Activated naive CD8-positive, alpha-beta T cell treated with anti-CD3 and anti-CD28 coated beads for 36 hours (primary cell): ENCODE measurements at places on chromosomes 2 and 18. TPM values are rescaled to one million over a fixed set of nuclear protein-coding genes. Genes with fewer than 3 reads are reported as not detected.

The MEIS1 gene
- total RNA-seq: not detected

The NOSTRIN gene
- total RNA-seq: not detected

The DAPL1 gene
- not detected for total RNA-seq

The SLC4A1AP gene
- total RNA-seq: 26.6 TPM

The PLCD4 gene
- 0.22 TPM for total RNA-seq

The TUBB8B gene
- not detected for total RNA-seq

The MATN3 gene
- not detected for total RNA-seq

The RAX gene
- total RNA-seq: not detected

The ERBB4 gene
- not detected for total RNA-seq

The DNAJC5G gene
- not detected for total RNA-seq

The CTLA4 gene
- 50.9 TPM for total RNA-seq

The ASPRV1 gene
- 0.54 TPM for total RNA-seq

The ADCYAP1 gene
- not detected for total RNA-seq

DNA sequence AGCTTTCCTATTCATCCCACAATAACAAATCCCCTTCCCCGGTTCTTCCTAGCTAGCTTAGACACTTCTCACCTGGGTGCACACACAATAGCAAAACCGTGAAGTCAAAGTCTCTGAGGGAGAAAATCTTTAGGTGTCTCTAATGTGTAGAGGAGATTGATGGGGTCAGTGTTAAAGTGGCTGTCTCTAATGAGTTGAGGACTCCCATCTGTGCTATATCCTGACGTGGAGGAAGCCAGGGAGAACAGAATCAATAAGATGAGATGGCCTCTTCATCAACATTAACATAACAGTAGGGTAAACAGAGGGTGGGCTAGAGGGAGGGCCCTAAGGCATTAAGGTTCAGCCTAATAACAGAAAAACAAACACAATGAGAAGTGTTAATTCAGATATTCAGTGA lies 120.4 kb downstream of the SLC5A7 start:
- no peaks in the 10 kb centered on the region for H3K4me1 ChIP-seq
- DNase-seq: no peak
- no peak overlapping the region for H3K27ac ChIP-seq
- no peak overlapping the region for H3K4me3 ChIP-seq
- no peaks in the 10 kb centered on the region for H3K36me3 ChIP-seq
- no peaks in the 10 kb centered on the region for H3K27me3 ChIP-seq

- peaks cover 6% of the 10 kb centered on the region for H3K4me1 ChIP-seq
- no peak for DNase-seq
- no peaks in the 10 kb centered on the region for H3K27me3 ChIP-seq
- no peak overlapping the region for H3K27ac ChIP-seq
Measured at GRCh38 chr2:238869-239268, 25.0 kb downstream of the SH3YL1 start.

DNA sequence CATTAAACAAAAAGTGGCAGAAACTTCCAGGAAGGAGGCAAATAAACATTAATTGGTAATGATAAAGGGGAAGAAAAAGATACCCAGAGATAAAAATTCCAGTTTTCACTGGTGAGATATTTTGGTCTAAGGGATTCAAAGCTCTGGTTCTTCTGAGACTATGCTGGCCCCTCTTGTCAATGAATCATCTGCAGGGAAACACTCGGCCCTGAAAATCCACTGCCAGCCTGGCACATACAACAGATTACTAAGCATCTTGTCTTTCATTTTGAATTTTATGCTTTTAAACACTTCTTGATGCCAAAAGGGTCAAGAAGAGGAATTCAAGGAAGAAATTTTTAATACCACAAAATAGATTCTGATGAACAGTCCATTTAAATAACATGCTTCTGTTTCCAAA lies 1603.8 kb upstream of the ZEB2 start:
- H3K4me3 ChIP-seq: no peak overlapping the region
- no peaks in the 10 kb centered on the region for H3K36me3 ChIP-seq
- H3K4me1 ChIP-seq: no peaks in the 10 kb centered on the region
- no peak overlapping the region for H3K27ac ChIP-seq
- no peaks in the 10 kb centered on the region for H3K27me3 ChIP-seq
- DNase-seq: no peak

- H3K4me3 ChIP-seq: no peak overlapping the region
- no peak overlapping the region for H3K27ac ChIP-seq
- peaks cover 3% of the 10 kb centered on the region for H3K27me3 ChIP-seq
- no peaks in the 10 kb centered on the region for H3K4me1 ChIP-seq
Measured at GRCh38 chr2:210558708-210559107, 2.3 kb downstream of the CPS1 start.

GRCh38 chr2:41994233-41994637 lies 53.6 kb upstream of the PKDCC start:
- no peak overlapping the region for H3K27ac ChIP-seq
- no peak overlapping the region for H3K4me3 ChIP-seq
- H3K36me3 ChIP-seq: no peaks in the 10 kb centered on the region
- H3K27me3 ChIP-seq: peaks cover 18% of the 10 kb centered on the region
- DNase-seq: no peak

GRCh38 chr2:217610401-217610814 lies 392.4 kb downstream of the TNS1 start:
- H3K4me3 ChIP-seq: no peak overlapping the region
- peaks cover 49% of the 10 kb centered on the region for H3K4me1 ChIP-seq
- peak overlapping the region; percentile 77 for H3K27ac ChIP-seq
- H3K36me3 ChIP-seq: peaks cover 16% of the 10 kb centered on the region
- peak; percentile 67 for DNase-seq
- H3K27me3 ChIP-seq: no peaks in the 10 kb centered on the region

GRCh38 chr2:125961739-125962138 lies 694.2 kb upstream of the GYPC start:
- peaks cover 3% of the 10 kb centered on the region for H3K27me3 ChIP-seq
- no peaks in the 10 kb centered on the region for H3K4me1 ChIP-seq
- H3K36me3 ChIP-seq: no peaks in the 10 kb centered on the region
- H3K27ac ChIP-seq: no peak overlapping the region

GRCh38 chr2:9596621-9597311 lies 34.0 kb downstream of the YWHAQ start:
- no peak for DNase-seq
- no peak overlapping the region for H3K4me3 ChIP-seq
- peaks cover 63% of the 10 kb centered on the region for H3K36me3 ChIP-seq
- H3K27me3 ChIP-seq: no peaks in the 10 kb centered on the region

DNA sequence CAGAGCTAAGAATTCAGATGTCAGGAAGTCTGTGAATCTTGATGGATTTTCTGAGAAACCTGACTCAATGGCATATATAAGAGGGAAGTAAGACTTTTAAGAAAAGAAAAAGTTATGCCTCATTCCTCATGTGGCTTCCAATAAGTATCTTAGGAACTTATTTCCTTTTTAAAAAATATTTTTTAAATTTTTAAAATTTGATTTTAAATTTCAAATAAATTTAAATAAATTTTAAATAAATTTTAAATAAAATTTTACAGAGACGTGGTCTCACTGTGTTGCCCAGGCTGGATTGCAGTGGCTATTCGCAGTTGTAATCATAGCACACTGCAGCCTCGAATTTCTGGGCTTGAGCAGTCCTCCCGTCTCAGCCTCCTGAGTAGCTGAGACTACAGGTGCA lies 11.5 kb upstream of the POLR1B start:
- H3K4me1 ChIP-seq: no peaks in the 10 kb centered on the region
- H3K4me3 ChIP-seq: no peak overlapping the region
- DNase-seq: no peak
- peaks cover 31% of the 10 kb centered on the region for H3K36me3 ChIP-seq

DNA sequence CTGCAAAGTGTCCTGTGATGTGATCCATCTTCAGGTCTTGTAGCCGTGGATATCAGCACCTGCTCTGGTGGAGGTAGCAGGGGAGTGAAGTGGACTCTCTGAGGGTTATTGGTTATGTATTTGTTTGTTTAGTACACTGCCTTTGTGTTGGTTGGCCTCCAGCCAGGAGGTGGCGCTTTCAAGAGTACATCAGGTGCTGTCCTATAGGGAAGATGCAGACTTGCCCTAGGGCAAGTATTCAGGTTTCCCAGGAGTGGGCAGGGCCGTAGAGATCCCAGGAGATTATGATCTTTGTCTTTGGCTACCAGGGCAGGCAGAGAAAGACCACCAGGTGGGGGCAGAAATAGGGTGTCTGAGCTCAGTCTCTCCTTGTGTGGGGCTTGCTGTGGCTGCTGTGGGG lies 411.8 kb downstream of the SOX11 start:
- no peak overlapping the region for H3K27ac ChIP-seq
- H3K4me3 ChIP-seq: no peak overlapping the region
- no peak for DNase-seq
- H3K36me3 ChIP-seq: no peaks in the 10 kb centered on the region
- H3K4me1 ChIP-seq: no peaks in the 10 kb centered on the region

- H3K36me3 ChIP-seq: no peaks in the 10 kb centered on the region
- no peak for DNase-seq
- no peaks in the 10 kb centered on the region for H3K27me3 ChIP-seq
- H3K4me3 ChIP-seq: no peak overlapping the region
Measured at GRCh38 chr2:143081616-143082015, 47.6 kb upstream of the ARHGAP15 start.

- H3K27me3 ChIP-seq: no peaks in the 10 kb centered on the region
- H3K36me3 ChIP-seq: peaks cover 33% of the 10 kb centered on the region
- H3K27ac ChIP-seq: no peak overlapping the region
- no peak for DNase-seq
- no peak overlapping the region for H3K4me3 ChIP-seq
- no peaks in the 10 kb centered on the region for H3K4me1 ChIP-seq
Measured at GRCh38 chr2:45388541-45389100, 222.4 kb downstream of the SRBD1 start.

- H3K4me1 ChIP-seq: peaks cover 84% of the 10 kb centered on the region
- no peak for DNase-seq
- H3K27me3 ChIP-seq: no peaks in the 10 kb centered on the region
Measured at GRCh38 chr2:64207573-64207972, 63.4 kb upstream of the PELI1 start.

DNA sequence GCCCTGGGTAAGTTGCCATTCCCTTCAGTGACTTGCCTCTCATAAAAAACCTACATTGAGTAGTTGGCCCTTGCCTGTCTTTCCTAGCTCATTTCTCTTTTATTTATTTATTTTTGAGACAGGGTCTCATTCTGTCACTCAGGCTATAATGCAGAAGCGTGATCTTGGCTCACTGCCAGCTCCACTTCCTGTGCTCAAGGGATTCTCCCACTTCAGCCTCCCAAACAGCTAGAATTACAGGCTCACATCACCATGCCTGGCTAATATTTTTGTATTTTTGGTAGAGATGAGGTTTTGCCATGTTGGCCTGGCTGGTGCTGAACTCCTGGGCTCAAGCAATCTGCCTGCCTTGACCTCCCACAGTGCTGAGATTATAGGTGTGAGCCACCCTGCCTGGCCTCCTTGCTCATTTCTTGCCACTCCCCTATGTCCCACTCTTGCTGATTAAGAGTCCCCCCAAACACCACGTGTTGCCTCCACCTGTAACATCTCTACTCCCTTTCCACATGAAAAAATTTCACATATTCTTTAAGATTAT lies 12.6 kb downstream of the EVA1A start:
- no peak overlapping the region for H3K4me3 ChIP-seq
- no peak for DNase-seq
- peaks cover 25% of the 10 kb centered on the region for H3K27me3 ChIP-seq
- no peak overlapping the region for H3K27ac ChIP-seq

GRCh38 chr2:69642709-69643601 lies 584 bp downstream of the AAK1 start:
- H3K27me3 ChIP-seq: no peaks in the 10 kb centered on the region
- peak overlapping the region; percentile 87 for H3K27ac ChIP-seq
- peaks cover 57% of the 10 kb centered on the region for H3K4me1 ChIP-seq
- H3K36me3 ChIP-seq: peaks cover 40% of the 10 kb centered on the region
- H3K4me3 ChIP-seq: peak overlapping the region; percentile 89

GRCh38 chr2:21822505-21822904 lies 698.7 kb downstream of the TDRD15 start:
- no peak overlapping the region for H3K4me3 ChIP-seq
- H3K27ac ChIP-seq: no peak overlapping the region
- H3K4me1 ChIP-seq: no peaks in the 10 kb centered on the region
- H3K36me3 ChIP-seq: no peaks in the 10 kb centered on the region

- no peak overlapping the region for H3K27ac ChIP-seq
- H3K4me1 ChIP-seq: no peaks in the 10 kb centered on the region
- H3K36me3 ChIP-seq: no peaks in the 10 kb centered on the region
- no peak for DNase-seq
- no peak overlapping the region for H3K4me3 ChIP-seq
Measured at GRCh38 chr2:170243118-170243837, 65.3 kb downstream of the MYO3B start.

GRCh38 chr2:43160778-43161177 lies 65.6 kb downstream of the ZFP36L2 start:
- peak overlapping the region; percentile 98 for H3K27ac ChIP-seq
- no peaks in the 10 kb centered on the region for H3K36me3 ChIP-seq
- no peak for DNase-seq
- peaks cover 56% of the 10 kb centered on the region for H3K4me1 ChIP-seq
- H3K4me3 ChIP-seq: no peak overlapping the region

GRCh38 chr2:123359636-123360035 lies 665.5 kb upstream of the CNTNAP5 start:
- no peak overlapping the region for H3K27ac ChIP-seq
- H3K36me3 ChIP-seq: no peaks in the 10 kb centered on the region
- H3K27me3 ChIP-seq: no peaks in the 10 kb centered on the region
- no peak overlapping the region for H3K4me3 ChIP-seq

DNA sequence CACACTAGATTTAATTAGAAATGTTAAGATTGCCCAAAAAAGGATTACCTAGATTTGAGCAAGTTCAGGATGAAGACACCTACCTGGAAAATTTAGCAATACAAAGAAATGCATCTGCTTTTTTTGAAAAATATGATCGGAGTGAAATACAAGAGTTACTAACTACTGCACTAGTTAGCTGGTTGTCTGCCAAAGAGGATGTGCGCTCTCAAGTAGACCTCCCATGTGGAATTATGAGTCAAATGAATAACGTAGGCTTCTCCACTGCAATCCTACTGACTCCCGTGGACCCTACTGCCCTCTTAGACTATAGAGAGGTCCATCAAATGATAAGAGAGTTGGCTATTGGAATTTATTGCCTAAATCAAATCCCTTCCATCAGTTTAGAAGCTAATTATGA lies 2.0 kb downstream of the ANKAR start:
- peaks cover 49% of the 10 kb centered on the region for H3K36me3 ChIP-seq

DNA sequence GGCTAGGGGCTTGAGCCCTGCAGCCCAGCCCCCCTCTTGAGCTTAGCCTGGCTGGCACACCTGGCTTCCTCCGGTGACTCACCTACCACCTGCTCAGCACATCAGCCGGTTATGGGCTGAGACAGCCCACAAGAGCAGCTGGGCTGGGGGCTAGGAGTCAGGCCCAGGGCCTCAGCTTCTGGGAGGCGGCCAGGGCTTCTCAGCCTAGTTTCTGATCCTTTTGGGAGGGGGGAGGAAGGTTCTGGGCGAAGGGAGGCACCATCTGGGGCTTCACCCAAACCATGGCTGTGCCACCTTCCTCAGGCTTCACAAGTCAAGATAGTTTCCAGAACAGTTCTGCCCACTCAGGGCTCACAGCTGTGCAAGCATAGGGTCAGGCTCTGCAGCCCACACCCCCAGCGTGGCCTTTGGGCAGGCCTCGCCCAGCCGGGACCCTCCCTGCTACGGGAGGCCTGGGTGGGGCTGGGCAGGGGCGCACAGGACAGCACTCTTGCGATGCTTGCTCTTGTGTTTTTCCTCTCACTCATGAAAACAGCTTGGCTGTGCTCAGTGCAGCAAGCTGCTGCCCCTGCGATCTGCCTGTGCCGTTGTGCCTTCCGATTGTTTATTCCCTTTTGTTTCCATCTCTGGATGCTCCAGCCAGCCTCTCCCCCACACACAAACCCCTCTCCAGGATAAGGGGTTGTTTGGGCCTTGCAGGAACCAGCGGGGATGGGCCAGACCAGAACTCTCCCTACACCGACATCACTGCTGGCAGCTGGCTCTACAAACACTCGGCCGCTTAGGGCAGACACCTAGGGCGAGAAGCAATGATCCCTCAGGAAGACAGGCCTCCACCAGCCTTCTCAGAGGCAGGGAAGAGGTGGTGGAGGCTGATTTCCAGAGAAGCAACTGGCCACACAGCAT lies 26.1 kb upstream of the SEMA4C start:
- H3K27me3 ChIP-seq: no peaks in the 10 kb centered on the region
